ENCODE measurements at places on chromosomes 12 and 14.

DNA sequence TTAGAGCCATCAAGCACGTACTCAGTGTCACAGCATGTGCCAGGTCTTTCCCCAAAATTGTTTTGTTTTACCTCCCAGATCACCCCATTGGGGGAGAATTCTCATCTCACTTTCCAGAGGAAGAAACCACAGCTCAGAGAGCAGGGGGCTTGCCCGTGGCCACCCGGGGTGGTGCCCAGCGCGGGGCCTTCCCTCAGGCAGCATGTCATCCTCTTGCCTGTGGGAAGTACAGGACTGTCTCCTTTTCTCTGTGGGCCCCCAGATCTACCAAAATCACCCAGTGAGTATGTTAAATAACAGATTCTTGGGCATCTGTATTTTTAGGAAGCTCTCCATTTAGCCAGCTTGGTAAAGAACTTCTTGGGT is 5.9 kb downstream of the RPS6KL1 start:
- no peak for DNase-seq

DNA sequence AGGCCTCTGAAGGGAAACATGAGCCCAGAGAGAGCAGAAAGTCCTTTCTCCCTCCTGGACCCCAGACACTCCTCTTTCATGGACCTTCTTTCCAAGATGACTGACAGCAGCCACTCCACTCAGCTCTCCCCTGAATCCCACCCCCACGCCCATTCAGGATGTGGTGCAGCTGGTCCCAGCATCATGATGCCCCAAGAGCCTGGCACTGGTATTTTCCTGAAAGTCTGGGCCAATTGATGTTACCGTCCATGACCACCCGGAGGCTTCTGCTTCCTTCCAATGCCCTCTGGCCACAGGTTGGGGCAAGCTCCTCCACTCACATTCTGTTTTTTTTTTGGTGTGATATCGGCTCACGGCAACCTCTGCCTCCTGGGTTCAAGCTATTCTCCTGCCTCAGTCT is 112.6 kb downstream of the CALM1 start:
- DNase-seq: no peak

GRCh38 chr12:5912437-5913334 is 32.4 kb downstream of the ANO2 start:
- DNase-seq: no peak

- no peak for DNase-seq
These were observed 5.3 kb upstream of the TESPA1 start for GRCh38 chr12:54989829-54990228.

GRCh38 chr12:27899151-27899661 is 73.3 kb downstream of the PTHLH start:
- no peak for DNase-seq

- DNase-seq: no peak
These were observed 48.1 kb downstream of the GALNT8 start for GRCh38 chr12:4768341-4768740.

- no peak for DNase-seq
These were observed 101.6 kb downstream of the SLC15A5 start for GRCh38 chr12:16175840-16176239.

DNA sequence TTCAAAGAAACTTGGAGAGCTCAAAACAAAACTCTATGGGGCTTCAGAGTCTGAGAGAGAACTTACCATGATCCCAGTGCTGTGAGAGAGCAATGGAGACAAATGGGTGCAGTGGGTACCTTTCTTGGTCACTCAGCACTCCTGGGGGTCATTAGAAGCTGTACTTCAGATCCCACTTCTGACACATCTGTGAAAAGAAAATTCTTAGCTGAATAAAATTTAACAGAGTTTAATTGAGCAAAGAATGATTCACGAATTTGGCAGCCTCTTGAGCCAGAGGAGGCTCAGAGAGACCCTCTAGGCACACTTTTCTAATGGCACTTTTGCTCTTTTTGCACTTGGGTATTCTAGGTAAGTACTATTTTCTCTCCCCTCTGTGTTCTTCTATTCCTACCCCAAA is 96.8 kb upstream of the SYT10 start:
- no peak for DNase-seq
